ENCODE measurements at places on chromosomes 7 and 10.

GRCh38 chr10:9209105-9209798 lies 1154.8 kb downstream of the GATA3 start:
- peak; percentile 76 for DNase-seq

GRCh38 chr10:98030093-98030821 lies at the start of gene CRTAC1:
Gene CRTAC1 (minus strand): TSS chr10:98030621. CDS start chr10:98030472, 149 bp downstream.
- DNase-seq = no peak

DNA sequence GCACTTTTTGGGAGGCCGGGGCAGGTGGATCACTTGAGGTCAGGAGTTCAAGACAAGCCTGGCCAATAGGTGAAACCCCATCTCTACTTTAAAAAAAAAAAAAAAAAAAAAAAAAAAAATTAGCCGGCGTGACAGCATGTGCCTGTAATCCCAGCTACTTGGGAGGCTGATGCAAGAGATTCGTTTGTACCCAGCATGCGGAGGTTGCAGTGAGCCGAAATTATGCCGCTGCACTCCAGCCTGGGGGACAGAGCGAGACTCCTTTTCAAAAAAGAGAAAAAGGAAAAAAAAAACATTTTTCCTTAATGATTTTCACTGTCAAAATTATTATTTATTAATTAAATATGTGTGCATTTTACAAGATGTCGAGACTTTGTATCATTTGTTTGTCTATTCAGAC lies 253.6 kb downstream of the CNTNAP2 start:
- DNase-seq = no peak

DNA sequence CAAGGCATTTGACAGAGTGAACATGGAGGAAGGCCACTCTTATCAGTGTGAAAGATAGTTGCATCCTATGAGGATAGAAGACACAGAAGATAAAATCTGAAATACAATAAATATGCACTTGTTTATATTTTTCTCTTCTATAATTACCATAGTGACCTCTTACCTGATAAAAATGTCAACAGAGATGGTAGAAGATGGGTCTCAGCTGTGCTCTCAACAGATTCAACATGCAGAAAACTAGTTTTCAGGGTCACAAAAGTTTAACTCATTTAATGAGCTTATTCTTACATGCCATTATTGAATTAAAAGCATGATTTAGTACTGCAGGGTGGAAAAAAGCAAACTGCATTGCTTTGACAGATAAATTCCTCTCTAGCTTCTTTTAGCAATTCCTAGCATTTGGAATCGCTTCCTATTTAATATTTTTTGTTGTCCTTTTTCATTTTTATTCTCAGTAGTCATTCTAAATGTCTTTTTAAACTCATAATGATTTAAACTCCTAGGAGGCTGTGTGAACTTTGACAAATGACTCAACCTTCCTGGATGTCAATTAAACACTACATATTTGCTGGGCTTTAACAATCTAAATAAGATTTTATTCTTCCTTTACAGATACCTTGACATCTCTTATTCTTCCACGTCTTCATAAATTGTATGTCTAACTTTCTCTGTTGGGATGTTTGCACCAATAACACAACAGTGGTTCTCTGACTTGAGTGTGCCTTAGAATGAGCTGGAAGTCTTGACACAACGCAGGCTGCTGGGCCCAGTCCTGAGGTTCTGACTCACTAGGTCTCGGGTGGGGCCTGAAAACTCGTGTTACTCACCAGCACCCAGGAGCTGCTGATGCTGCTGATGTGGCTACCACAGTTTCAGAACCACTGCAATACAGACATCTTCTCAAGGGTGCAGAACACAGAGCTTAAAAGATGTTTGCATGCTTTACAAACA lies 565.5 kb upstream of the IGFBP3 start:
- no peak for DNase-seq

GRCh38 chr10:25744574-25744973 lies 189.5 kb upstream of the MYO3A start:
- no peak for DNase-seq

- DNase-seq = no peak
These were observed 49.1 kb upstream of the GLCCI1 start for GRCh38 chr7:7919449-7919945.

GRCh38 chr7:3882782-3883181 lies 581.7 kb downstream of the SDK1 start:
- DNase-seq = no peak

DNA sequence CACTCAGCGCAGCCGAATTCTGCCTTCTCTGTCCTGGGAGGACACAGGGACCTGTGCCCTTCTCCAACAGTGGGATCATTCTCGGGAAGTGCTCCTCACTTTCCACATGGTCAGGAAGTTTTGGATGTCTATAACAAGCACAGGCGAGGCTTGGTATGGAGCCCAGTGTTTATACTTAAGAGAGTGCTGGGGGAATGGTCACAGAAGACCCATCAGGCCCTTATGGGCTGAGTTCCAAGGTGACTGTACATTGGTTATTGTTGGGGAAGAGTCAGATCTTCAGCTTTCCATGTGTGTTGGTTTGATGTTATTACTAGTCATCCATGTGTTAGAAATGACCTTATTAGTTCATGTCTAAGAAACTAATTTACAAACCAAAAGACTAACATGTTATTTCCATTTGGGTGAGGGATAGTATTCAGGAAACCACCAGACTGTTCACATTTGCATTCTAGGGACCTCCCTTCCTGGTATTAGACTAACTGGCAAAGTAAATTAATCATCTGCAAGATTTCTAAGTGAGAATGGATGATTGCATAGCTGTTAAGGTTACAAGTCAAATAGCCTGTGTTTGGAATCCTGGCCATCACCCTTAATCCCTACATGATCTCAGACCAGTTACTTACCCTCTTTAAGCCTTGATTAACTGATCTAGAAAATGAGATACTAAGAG lies 834.2 kb downstream of the LRMDA start:
- DNase-seq = no peak

- DNase-seq = no peak
These were observed 1.3 kb downstream of the STK17A start for GRCh38 chr7:43584195-43584586.

GRCh38 chr7:51229106-51229537 lies 87.5 kb downstream of the COBL start:
- no peak for DNase-seq

- peak; percentile 32 for DNase-seq
These were observed 30.7 kb upstream of the ANTXRL start for GRCh38 chr10:46255801-46256747.

- no peak for DNase-seq
These were observed 147.9 kb downstream of the PLXNA4 start for GRCh38 chr7:132428247-132428919.

DNA sequence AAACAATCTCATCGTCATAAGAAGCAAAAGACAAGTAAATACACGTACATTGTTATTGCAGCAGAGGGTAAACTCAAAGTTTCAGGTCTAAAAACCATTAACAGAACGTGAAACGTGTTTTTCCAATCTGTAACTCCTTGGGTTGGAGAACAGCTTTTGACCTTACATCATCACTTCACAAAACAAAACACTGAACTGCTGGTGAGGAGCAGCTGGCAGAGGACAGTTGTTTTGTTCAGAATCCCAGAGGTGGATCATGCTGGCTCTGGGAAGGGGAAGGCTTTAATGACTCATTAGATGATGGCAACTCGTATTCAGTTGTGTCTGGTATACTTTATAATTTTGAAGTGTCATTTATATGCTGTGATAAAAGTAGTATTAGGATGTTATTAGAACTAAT lies 923.0 kb upstream of the CELF2 start:
- no peak for DNase-seq

- DNase-seq = no peak
These were observed 71.6 kb downstream of the THSD7A start for GRCh38 chr7:11760372-11760771.

- DNase-seq = peak; percentile 28
These were observed 26.4 kb upstream of the GNA12 start for GRCh38 chr7:2870471-2870931.

DNA sequence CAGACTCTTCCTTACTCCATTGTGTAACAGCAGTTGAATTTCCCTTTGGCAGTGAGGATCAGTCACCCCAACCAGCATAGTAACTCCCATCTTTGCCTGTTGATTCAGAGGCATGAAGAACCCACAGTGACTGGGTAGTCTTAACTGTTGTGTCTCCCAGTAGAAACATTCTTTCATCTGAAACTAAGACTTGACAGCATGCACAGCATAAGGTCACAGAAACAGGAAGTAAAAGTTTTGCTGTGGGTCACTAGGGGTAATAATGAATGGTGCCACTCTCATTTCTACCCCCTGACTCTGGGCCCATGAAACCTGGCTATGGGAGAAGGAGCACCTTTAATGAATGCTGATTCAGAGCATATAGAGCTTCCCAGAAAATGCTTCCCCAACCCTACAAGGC lies 8.3 kb upstream of the FRMPD2 start:
- no peak for DNase-seq

GRCh38 chr7:122211362-122211761 lies 67.3 kb upstream of the AASS start:
- no peak for DNase-seq

GRCh38 chr10:129772468-129773358 lies 191.4 kb downstream of the EBF3 start:
- no peak for DNase-seq

DNA sequence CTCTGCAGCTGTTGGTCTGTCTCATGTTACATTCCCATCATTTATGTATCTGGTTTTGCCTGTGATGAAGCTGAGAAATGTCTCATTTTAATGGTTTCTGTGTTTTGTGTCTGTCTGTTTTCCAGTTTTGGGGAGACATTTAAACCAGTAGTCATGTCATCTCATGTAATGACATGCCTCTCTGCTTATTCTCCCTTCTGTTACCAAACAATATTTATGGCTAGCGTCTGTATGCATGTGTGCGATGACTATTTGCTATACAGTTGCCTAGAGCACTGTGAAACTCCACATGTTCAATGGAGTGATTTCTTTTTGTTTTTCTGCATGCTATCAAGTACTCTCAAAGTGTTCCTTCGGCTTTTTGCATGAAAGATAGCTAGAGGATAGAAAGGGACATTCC lies 132.0 kb downstream of the ST7 start:
- DNase-seq = no peak

GRCh38 chr10:61692447-61693010 lies 29.8 kb downstream of the CABCOCO1 start:
- DNase-seq = no peak

- peak; percentile 53 for DNase-seq
These were observed 23.3 kb downstream of the YAE1 start for GRCh38 chr7:39589323-39590111.

DNA sequence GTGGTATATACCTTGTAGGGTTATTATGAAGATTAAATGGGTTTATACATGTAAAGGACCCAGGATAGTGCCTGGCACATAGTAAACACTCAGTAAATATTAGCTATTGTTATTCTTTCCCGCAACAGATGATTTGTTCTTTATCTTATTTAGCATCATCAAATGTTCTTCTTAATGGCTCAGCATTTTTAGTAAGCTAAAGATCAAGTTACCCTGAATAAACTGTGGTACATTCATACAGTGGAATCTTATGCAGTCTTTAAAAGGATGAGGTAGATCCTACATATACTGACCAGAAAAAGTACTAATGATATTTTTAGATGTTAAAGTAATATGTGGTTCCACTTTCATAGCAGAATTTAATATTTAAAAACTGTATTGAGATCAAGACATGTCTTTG lies 65.4 kb downstream of the ST7 start:
- no peak for DNase-seq

DNA sequence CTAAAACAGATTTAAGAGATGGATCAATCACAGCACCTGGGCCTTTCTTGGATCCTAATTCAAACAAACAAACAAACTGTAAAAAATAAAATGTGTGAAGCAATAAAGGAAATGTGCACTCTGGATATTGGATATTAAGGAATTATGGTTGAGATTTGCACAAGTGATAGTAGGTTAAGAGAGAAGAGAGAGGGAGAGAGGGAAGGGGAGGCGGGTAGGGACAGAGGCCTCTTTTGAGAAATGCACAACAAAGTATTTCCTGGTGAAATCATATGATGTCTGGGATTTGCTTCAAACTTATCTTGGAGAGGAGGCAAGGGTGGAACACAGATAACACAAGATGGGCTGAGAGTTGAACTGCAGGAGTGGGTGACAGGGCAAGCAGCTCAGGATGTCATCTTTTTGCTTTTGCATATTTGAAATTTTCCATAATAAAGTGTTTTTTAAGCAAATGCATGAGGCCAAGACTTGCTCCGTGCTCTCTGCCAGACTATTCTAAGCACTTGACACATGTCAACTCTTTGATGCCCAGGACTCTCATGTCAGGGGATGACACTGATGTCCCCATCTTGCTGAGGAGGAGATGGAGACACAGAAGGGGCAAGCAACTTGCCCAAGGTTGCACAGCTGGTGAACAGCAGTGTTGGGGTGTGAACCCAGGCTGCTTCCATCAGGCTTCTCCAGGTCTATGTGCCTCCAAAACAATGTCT lies 9.1 kb upstream of the AEBP1 start:
- DNase-seq = no peak

- DNase-seq = no peak
These were observed 229.7 kb upstream of the ZNF32 start for GRCh38 chr10:43878386-43878785.

- DNase-seq = no peak
These were observed 18.5 kb upstream of the ACBD5 start for GRCh38 chr10:27258838-27259812.

DNA sequence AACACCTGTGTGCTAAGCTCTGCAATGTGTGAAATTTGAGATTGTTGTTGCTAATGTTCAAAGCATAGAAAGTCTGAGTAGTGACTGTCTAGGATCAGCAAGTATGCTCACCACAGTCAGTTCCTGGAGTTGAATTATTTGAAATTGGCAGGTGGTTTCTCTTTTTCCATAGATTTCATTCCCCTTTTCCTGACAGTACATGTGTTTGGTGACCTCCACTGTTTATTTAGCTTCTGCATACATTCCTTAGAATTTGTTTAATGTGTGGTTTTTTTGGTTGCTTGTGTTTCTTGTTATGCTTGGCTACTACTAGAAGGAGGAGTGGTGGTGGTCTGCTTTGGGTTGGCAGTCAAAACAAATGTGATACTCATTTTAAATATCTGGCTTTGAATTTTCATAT lies 52.3 kb downstream of the FOXP2 start:
- no peak for DNase-seq

- peak; percentile 28 for DNase-seq
These were observed 884 bp upstream of the PRF1 start for GRCh38 chr10:70603449-70603801.

- no peak for DNase-seq
These were observed 284.7 kb upstream of the SHH start for GRCh38 chr7:156096771-156097538.

- DNase-seq = no peak
These were observed 780 bp downstream of the PLEKHA8 start for GRCh38 chr7:30028749-30029635.

DNA sequence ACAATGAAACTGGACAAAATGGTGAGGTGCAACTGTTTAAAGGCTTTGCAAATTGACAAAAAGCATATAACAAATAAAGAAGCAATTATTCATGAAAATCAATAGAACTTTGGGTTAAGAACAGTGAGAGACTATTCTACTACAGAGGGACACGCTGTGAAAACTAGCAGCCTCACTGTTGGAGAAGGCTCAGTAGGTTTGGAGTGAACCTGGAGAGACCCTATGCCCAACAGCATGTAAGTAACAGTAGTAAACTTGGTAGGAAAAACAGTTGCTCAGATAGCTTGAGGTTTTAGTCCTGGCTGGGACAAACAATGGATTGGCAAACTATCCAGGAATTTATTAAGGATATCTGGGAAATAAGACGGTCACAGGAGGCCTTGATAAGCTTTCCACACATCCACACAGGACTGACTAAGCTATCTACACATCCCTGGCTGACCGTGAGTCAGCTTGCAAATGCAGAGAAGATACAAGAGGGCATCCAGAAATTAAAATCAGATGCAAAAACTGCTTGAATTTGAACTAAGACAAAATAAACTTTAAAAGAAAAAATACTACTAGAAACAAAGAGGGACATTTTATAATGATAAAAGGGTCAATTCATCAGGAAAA lies 15.9 kb downstream of the FAM149B1 start:
- DNase-seq = no peak

GRCh38 chr10:24744946-24745345 lies 21.3 kb upstream of the ARHGAP21 start:
- DNase-seq = no peak

Data from activated T-cell treated with anti-CD3 and anti-CD28 coated beads for 4 hours (primary cell).